ENCODE measurements at places on chromosomes 3 and 15.

GRCh38 chr3:170953229-170953628 is 44.8 kb upstream of the EIF5A2 start:
- no peak for DNase-seq

DNA sequence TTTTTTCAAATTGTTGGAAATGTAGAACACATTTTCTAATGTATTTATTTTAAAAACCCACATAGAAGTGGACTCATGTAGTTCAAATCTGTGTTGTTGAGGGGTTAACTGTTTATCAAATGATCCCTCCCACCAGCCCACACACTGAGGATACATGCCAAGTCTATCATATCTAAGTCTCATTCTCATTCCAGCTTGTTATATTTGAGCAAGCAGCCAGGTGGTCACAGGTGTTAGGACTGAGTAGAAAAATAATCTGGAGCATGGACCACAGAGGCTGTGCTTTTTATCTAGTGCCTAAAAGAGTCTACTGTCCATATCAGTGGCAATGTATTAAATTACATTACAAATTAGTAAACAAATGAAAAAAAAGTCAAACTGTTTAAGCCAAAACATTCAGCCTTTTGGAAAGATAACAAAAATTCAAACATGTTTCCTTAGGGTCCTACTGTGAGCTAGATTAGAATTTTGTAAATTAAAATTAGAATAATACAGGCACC is 20.7 kb upstream of the SPESP1 start:
- DNase-seq: no peak

DNA sequence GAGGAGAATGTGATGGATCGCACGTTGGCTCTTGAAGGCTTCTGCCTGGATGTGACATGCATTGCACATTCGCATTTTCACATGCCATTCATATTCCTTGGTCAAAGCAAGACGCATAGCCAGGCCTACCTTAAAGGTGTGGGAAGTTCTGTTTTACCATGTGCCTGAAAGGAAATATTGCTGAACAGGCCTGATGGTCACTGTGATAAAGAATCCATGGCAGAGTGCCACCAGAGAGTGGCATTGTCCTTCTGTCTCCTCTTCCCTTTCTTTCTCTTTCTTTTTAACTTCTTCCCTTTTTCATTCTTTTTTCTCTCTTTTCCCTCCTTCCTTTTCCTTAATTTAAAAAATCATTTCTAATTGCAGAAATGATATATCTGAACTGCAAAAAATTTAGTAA is 15.9 kb upstream of the MITF start:
- DNase-seq: no peak

- DNase-seq: no peak
Measured at GRCh38 chr3:9976721-9977709, 9.6 kb downstream of the EMC3 start.

DNA sequence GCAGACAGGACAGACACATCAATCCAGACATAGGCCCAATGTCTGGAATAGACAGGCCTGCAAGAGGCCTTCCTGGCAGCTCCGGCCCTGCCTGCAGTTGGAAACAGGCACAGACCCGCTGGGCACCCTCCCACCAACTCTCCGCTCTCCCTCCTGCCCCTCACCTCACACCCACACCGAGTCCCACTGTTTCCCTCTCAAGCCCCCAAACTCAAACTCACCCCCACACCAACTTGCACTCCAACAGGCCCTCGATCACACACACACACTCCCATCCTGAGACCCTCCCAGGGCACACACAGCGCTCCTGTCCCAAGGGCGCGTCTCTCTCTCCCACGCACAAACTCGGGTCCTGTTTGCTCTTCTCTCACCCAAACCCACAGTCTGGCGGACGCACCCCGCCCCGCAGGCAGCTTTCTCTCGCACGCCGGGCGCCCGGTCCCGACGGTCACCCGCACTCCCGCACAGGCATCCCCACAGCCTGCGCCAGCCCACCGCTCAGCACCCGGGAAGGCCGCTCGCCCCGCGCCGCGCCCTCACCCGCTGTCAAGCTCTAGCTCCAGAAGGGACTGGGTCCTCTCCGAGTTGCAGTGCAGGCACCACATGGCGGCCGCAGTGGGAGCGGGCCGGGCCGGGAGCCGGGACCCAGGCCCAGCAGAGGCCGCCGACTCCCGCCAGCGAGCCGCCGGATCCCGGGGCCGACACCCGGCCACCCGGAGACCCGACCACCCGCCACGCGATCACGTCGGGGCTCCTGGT is 106.2 kb downstream of the IQSEC1 start:
- DNase-seq: no peak

DNA sequence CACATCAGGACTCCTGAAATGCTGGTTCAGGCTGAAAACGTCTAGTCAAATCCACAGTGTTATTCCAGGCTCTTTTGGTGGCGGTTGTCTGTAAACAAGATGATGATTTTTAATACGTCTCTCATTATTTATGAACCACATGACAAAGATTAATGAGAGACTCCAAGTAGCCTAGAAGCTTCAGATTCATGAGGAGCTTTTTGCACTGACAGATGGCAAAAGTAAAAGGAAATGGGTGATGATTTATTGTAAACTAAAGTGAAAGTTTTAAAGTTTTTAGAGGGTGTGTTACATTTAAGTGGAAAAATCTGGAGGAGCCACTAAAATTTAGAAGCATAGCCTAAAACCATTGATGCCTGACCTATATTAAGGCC is 77.0 kb downstream of the BBX start:
- DNase-seq: no peak

DNA sequence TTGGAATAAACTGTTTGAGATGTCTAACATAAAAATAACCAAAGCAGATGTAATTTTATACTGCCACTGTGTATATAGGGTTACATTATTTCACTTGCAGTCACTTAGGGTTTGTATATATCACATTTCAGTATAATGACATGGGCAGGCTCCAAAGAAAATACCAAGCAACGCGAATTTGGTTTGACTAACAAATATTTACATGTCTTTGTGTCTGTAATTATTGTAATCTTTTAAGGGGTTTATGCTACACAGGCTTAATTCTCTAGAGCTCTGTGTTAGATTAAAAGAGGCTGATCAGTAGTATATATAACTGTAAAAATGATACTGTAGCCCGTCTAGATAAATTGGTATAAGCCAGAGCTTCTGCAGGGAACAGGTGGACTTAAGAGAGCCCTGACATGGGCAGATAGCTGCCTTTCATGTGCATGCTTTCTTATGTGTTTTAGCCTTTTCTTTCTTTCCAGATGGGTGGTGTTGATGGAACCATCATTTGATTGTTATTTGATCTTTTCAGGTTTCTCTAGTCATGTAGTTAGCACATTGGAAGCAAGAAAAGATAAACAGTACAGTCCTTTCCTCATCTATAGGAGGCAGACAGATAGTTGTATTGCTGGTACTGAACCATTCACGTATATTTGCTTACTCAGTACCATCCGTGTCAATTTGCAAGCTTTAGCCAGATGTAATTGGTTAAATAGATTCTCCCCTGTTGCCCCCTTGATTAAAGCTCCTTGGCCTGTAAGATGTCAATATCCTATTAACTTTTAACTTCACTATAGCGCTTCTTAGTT is 86.1 kb downstream of the GALK2 start:
- DNase-seq: no peak

- no peak for DNase-seq
Measured at GRCh38 chr3:150623945-150624344, 20.8 kb downstream of the SELENOT start.

DNA sequence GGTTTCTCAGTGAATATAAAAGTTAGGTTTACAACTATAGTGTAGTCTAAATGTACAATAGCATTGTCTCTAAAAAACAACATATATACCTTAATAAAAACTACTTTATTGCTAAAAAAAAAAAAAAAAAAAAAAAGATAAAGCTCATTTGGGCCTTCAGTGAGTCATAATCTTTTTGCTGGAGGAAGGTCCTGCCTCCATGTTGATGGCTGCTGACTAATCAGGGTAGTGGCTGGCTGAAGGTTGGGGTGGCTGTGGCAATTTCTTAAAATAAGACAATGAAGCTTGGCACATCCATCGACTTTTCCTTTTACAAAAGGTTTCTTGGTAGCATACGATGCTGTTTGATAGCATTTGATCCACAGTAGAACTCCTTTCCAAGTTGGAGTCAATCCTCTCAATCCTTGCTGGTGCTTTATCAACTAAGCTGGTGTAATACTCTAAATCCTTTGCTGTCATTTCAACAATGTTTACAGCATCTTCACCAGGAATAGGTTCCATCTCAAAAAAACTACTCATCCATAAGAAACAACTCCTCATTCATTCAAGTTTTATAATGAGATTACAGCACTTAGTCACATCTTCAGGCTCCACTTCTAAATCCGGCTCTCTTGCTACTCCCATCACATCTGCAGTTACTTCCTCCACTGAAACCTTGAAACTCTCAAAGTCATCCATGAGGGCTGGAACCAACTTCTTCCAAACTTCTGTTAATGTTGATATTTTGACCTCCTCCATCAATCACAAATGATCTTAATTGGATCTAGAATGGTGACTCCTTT is 13.3 kb downstream of the ZNF280D start:
- DNase-seq: no peak

DNA sequence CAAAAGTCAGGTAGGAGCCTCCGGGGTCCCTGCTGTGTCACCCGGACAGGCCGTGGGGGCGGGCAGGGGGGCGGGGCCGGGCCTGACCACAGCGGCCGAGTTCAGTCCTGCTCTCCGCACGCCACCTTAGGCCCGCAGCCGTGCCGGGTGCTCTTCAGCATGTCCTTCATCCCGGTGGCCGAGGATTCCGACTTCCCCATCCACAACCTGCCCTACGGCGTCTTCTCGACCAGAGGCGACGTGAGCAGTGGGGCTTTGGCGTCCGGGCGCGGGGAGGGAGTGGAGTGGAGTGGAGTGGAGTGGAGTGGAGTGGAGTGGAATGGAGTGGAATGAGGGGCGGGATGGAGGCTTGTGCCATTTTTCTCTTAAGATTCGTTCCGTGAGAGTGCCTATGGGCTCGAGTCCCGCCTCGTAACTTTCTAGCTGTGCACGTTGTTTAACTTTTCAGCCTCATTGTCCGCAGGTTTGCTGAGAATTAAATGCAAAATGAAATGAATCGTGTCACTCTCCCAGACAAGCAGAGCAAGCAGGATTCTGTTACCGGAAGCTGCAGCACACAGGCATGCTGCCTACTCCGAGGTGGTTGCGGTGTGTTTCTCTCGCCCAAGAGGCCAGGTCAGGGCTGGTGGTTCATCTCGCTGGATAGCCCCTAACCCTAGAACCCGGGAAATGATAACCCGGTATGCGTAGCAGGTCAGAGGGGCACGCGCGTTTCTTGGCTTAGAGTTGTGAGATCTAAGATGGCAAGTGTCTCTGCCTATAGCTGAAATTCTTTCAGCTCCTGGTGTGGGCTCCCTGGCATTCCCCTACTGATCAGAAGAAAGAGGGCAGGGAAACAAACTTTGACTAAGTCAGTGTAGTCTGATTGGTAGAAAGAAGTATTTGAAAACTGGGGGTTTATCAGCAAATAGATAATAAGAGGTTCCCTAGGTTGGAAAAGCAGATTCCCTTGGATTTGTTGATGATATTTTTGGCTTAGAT is at the start of gene FAH:
FAH (plus strand) TSS at position 104 of the 981 bp plus-strand sequence; CDS start at position 160, 56 bp downstream.
- DNase-seq: peak; percentile 11

GRCh38 chr3:10389995-10390394 is 69.1 kb upstream of the SEC13 start:
- DNase-seq: no peak

DNA sequence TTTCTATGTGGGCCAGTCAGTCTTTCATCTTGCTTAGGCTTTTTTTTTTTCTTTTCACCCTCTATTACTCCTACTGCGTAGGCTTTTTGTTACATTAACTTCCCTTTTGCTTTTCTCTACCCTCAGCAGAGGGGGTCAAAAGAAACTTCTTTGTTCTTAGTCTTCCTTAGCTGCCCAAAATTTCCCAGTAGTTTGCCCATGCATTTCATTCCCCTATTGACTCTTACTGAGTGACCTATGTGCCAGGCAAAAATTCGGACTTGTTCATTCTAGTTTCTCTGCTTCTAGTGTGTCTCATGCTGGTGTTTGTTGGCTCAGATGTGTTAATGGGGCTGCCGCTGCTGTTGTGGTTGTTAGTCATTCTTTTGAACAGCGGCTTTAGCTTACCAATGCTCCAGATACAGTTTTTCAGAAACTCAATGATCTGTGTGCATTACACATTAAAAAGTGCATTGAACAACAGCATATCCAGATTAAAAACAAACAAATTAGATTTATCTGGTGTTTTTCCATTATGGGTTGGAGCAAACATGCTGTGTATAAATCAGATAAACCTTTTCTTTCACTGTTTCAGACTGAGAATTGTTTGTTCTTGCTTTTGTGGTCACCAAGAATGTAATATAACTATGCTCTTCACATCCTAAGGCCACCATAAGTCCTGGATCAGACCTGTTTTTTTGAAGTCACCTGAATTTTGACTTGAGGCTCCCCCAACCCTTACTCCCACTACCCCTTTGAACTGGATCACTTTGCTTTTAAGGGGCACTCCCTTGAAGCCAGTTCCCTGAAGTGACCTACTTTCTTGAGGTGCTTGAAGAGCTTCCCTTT is 43.1 kb downstream of the PDE8A start:
- DNase-seq: no peak

- DNase-seq: no peak
Measured at GRCh38 chr15:78192826-78193594, 41.4 kb downstream of the ACSBG1 start.

DNA sequence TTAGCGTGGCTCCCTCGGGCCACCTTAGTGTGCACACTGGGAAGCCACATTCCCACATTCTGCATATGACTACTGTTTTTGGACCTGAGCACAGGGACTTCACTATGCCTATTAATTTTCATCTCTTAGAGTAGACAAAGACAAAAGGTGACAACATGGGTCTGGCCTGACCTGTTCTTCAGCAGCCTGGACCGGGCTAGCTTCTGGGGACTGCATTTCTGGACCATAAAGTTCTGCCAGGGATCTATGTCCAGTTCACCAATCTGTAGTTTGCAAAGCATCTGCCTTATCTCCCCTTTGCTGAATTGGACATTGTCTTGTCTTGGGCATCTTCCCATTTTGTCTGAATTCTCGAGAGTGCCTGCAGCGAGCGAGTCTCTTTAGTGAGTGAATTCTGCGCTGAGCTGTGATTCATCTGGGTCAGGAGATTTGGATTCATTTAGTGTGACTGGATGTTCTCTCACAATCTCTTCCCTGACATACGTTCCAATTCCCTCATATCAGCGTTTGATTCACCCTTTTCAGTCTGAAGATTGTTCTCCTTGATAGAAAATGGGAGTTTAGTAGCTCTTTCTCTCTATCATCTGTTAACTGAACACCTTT is 112.2 kb upstream of the PLXNA1 start:
- DNase-seq: no peak

All from effector CD4-positive, alpha-beta T cell (primary cell).